ENCODE measurements at places on chromosomes 3 and 15.

DNA sequence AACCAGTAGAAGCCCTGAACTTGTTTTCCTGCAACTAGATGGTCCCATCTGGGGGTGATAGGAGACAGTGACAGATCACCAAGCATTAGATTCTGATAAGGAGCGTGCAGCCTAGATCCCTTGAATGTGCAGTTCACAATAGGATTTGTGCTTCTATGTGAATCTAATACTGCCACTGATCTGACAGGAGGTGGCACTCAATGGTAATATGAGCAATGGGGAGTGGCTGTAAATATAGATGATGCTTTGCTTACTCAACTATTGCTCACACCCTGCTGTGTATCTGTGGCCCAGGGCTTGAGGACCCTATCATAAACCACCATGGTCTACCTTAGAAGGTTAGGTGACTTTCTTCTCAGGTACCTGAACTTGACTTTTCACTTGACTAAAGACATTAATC lies 417.1 kb upstream of the ARHGEF26 start:
- DNase-seq: no peak

GRCh38 chr3:181726351-181727330 lies 14.9 kb downstream of the SOX2 start:
- no peak for DNase-seq

- no peak for DNase-seq
Observed at GRCh38 chr3:126469479-126469878, 6.2 kb downstream of the ZXDC start.

- DNase-seq: no peak
Observed at GRCh38 chr3:192487033-192487432, 240.3 kb downstream of the FGF12 start.

GRCh38 chr3:41302295-41302694 lies 103.0 kb downstream of the CTNNB1 start:
- no peak for DNase-seq

GRCh38 chr15:97174886-97175540 lies 785.5 kb upstream of the ARRDC4 start:
- DNase-seq: no peak

DNA sequence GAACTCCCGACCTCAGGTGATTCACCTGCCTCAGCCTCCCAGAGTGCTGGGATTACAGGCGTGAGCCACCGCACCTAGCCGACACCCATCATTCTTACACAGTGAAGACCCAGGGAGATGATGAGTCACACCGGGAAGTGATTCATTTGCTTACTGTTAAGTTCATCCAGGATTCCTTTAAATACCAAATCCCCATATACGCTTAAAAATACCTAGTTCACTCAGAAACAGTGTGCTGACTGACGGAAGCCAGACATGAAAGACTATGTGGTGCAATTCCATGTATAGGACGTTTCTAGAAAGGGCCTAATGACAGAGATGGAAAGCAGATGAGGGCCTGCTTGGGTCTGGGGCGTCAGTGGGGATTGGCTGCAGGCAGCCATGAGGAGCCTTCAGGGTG lies 75.2 kb downstream of the APBA2 start:
- peak; percentile 33 for DNase-seq

DNA sequence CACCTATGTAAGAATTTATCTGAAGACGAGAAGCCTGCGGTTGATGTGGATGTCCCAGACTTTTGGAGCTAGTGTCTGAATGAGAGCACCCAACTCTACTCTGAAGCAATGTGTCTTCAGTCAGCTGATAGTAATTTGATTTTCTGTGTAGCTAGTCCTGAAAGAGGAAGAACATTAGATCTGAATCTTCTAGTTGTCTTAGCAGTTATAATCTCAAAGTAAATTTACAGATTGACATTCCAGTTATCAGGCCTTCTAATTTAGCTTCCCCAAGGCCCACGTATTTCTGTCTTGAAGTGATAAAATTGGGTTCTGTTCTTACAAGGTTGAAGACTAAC lies 1.5 kb downstream of the TCAIM start:
- DNase-seq: no peak

GRCh38 chr3:82055792-82056191 lies 294.3 kb upstream of the GBE1 start:
- no peak for DNase-seq

DNA sequence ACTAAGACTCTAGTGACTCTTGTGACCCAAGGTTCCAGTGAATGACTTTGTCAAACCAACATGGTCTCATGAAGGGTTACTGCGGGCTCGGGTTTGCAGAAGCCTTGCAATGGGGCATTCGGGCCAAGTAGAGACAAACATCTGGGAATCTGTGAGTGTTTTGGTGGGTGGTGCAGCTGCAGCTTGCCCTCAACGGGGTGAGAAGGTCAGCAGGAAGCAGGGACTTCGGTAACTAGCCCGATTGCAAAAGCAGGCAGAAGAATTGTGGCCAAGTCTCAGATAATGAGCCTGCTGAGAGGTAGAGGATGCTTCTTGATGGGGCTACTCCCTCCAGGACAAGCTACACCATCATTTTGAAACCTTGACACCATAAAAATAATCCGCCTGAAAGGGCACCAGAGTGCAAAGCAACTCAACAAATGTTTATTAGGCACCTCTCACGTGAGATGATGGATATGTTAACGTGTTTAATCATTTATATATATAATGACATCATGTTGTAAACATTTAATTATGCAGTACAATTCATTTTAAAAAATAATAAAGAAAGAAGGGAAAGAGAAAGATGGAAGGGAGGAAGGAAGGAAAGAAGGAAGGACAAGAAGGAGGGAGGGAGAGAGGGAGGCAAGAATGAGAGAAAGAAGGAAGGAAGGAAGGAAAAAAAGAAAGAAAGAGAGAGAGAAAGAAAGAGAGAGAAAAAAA lies 263.9 kb upstream of the IGF1R start:
- no peak for DNase-seq

- DNase-seq: no peak
Observed at GRCh38 chr3:186990277-186990676, 60.0 kb downstream of the ST6GAL1 start.

DNA sequence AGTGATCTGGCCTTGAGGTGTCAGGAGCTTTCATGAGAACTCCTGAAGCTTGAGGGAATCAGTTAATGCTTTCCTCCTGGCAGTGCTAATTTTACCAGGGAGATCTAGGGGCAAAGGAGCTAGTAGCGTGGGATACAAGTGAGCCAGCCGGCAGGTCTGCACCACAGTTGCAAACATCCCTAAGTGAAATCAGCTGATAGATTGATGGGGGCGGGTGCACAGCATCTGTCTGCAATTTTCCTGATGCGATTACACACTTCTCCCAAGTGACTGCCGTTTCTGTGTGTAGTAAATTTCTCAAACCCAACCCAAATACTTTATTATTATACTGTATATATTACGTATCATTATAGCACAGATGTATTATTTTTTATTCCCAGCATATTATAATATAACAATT lies 304.5 kb downstream of the AGBL1 start:
- no peak for DNase-seq

GRCh38 chr3:49805897-49806701 lies 3.0 kb downstream of the INKA1 start:
- no peak for DNase-seq

DNA sequence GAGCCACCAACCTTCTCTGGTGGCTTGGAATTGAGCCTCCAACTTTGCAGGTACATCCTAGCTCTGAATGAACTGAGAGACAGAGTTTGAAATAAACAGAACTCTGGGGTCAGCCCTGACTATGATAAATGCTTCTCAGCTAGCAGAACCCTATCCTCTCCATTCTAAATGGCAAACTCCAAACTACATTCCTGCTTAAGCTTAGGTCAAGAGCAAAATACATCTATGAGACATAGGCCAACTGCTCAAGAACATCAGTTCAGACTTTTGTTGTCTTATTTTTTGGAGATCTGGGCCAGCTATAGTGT lies 1.5 kb upstream of the SH3BP5 start:
- DNase-seq: no peak

- no peak for DNase-seq
Observed at GRCh38 chr3:30670292-30670691, 63.9 kb downstream of the TGFBR2 start.

GRCh38 chr15:83842281-83842680 lies 188.4 kb downstream of the ADAMTSL3 start:
- no peak for DNase-seq

GRCh38 chr15:28001641-28002040 lies 97.5 kb downstream of the OCA2 start:
- no peak for DNase-seq

DNA sequence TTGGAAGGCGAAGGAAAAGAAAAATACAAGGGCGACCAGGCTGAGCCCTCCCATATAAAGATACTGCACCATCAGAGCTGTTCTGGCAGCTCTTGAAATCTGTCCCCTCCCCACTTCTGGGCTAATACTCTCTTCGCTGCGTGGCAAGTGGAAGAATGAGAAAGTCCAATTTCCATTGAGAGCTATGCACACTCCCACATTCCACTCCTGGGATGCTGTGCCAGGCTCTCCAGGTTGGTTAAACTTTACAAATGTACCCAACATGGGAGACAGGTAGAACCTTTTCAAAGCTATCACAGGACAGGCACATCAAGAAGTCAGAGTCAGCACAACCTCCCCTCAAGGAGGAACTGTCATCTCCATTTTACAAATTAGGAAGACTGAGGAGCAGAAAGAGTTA lies 465.0 kb downstream of the SHQ1 start:
- DNase-seq: no peak

- no peak for DNase-seq
Observed at GRCh38 chr15:84591815-84592214, 9.0 kb upstream of the ZSCAN2 start.

DNA sequence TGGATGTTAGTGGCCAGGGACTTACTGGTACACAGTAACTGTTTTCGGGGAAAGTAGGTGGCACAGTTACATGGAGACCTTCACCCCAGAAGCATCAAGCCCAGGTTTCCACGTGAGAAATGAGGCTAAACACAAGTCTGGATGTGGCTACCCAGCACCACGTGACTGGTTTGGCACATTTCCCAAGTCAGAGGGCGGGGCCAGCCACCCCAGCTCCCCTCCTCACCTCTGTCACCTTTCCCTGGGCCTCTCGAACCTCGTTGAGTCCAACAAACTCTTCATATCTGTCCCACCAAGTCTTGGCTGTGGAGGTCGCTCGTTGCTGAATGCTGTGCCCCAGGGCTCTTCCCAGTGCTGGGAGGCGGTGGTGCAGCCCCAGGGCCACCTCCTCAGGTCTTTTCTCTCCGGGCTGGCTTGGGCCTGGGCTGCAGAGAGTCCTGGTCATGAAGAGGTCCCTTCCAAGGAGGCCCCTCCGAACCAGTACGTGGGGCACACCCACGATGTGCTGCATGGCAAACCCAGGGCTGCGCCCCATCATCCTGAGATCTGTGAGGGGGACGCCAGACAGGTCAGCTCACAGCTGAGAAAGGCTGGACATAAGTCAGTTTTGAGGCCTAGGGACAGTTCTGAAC lies 4.8 kb upstream of the PLXNB1 start:
- peak; percentile 62 for DNase-seq

GRCh38 chr3:48410205-48411040 lies 19.5 kb downstream of the PLXNB1 start:
- no peak for DNase-seq

- DNase-seq: no peak
Observed at GRCh38 chr3:28286595-28286994, 45.2 kb downstream of the CMC1 start.

GRCh38 chr3:62167566-62168262 lies 205.6 kb downstream of the FEZF2 start:
- no peak for DNase-seq

- DNase-seq: peak; percentile 65
Observed at GRCh38 chr3:12288182-12289129, at the start of gene PPARG. TSS of gene PPARG (plus strand) at chr3:12289070. CDS start at chr3:12379712, 90,642 bp downstream.

- DNase-seq: no peak
Observed at GRCh38 chr3:123953735-123954134, 7.3 kb downstream of the CCDC14 start.

DNA sequence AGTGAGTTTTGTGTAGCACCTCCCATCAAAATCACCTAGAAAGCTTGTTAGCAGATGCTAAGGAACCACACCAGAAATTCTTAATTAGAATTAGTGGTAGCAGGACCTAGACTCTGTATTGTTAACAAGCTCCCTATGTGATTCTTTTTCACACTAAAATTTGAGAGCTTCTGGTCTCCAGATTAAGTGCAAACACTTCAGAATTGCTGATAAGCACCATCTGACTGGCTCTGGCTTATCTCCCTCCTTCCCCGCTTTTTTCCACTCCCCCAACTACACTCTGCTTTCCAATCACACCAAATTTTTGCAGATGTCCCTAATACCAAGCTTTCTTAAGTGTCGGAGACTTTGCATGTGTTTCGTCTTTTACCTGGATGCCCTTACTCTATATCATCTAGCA lies 410.1 kb upstream of the DPH6 start:
- DNase-seq: no peak

- DNase-seq: no peak
Observed at GRCh38 chr15:100311833-100312476, 29.8 kb downstream of the ADAMTS17 start.

- DNase-seq: no peak
Observed at GRCh38 chr3:121835465-121835801, 424 bp downstream of the EAF2 start.

DNA sequence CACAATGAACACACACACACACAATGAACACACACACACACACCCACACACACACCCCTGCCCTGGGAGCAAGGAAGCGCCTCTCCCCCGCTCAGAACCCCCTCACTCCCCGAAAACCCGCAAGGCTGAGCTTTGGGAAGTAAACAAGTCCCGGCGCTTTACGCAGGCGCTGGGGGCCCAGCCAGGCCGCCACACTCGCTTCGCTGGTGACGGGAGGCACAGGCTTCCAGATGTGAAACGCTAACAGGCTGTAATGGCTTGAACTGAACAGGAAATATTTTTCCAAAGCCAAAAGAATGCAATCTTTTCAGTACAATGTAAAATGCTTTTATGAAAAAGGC lies 122.7 kb upstream of the IGF1R start:
- no peak for DNase-seq

DNA sequence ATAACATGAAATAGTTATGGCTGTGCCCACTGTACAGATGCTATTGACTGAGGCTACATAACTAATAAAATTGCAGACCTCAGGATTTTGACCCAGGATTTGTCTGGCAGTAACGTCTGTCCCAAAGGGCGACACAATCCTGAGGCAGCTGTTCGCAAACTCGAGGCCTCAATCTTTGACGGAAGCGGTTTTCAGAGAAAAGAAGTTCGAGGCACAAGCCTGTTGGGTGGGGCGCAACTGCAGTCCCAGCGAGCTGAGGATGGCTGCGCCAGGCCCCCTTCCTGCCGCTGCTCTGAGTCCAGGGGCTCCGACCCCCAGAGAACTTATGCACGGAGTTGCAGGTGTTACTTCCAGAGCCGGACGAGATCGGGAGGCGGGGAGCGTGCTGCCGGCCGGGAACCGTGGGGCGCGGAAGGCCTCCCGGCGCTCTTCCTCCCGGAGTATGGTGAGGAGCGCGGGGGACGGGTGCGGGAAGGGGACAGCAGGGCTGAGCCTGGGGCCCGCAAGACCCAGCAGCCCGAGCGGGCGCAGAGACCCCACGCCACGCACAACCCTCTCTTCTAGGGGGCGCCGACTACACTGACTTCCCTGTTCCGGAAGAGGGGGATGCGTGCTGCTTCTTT lies at the start of gene PARP15:
TSS of gene PARP15 (plus strand) at position 242 of the 623 bp plus-strand sequence. CDS start at position 260, 18 bp downstream.
- no peak for DNase-seq

GRCh38 chr3:57143886-57144459 lies 21.2 kb downstream of the IL17RD start:
- no peak for DNase-seq

All from ascending aorta (tissue), 2 donors.